ENCODE measurements at places on chromosomes 11 and 22.

- DNase-seq, result no peak
Observed at GRCh38 chr22:46812788-46813187, 50.3 kb downstream of the TBC1D22A start.

DNA sequence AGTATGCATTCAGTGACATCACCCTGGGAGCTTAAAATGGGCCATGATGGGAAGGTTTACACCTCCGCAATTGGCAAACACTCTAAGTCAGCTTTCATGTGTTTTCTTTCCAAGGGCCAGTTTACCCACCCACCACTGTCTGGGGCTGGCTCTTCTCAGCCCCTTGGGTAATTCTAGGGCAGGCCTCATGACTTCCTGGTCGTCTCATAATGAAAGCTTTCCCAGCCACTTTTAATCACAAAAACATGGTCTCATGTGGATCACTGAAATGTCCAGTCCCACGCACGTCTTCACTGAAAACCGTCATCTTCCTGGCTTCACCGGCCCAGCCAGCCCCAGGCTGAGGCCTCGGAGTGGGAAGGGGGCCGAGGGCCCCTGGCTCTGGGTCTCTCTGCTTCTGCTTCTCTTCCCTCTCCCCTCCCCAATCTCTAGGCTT lies 58.5 kb upstream of the ANO1 start:
- no peak for DNase-seq

DNA sequence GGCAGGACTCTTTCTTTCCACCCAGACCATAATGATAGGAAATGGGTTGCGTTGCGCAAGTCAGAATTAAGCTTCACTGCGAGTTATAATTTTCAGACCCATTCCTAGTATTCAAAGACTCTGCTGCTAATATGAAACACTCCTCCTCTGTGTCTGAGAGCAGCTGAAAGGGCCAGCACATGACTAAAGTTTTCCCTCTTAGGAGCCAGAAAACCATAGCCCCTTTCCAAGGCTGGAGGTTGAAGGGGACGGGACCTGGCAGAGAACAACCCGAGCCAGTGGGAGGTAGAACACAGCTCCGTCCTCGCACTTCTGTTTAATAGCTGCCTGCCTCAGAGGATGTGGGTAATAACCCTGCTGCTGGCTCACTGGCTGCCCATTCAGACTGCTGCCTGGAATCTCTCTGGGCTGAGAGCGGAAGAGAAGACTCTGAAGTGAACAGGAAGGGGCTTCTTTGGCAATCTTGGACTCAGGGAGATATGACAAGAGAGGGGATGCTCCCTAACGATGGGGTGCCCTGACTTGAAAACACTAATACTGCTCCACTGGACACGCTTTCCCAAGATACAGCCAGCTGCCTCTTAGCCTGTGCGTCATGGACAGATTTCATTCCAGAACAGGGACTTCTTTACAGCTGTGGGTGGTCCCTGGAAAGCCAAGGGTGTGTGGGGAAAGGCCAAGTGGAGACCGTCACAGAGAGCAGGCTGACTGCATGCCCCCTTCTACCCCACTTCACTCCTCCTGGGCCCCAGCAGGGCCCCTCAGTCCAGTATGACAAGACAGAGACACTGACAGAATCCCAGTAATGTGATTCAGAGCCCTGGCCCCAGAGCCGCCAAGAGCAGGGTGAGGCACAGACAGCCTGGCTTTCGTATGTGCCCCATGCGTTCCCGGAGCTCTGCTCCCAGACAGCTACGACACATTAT lies 156.9 kb downstream of the FEZ1 start:
- no peak for DNase-seq

DNA sequence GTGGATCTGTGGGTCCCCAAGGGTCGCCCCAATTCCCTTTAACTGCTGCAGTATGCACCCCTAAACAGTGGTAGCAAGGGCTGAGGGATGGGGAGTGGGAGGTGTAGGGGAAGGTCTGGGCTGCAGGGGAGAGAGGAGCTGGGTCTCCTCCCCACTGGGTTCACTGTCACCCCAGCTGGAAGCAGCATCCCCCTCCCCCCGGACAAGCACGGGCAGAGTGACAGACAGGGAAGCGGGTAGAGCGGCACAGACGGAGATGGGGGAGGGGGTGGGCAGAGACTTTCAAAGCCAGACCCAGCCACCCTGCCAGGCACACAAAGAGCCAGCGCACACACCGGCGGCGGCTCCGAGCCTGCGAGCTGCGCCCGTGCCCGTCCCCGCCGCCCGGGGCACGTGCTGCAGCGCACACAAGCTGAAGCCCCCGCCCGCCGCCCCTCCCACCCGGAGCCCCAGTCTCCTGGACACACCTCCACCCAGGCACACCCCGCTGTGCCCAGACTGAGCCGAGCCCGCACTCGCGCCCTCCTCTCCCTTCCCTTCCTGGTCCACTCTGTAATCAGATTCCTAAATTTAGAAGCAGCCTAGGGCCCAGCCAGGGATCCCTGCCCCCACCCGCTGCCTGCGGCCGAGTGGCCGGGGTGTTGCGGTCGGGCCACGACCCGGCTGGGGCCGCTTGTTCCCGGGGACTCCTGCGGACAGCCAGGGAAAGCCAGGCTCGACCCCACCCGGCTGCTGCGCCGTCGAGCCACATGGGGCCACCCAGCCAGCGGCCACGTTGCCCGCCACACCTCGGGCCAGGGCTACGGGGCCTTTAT lies 935 bp upstream of the RCOR2 start:
- no peak for DNase-seq

DNA sequence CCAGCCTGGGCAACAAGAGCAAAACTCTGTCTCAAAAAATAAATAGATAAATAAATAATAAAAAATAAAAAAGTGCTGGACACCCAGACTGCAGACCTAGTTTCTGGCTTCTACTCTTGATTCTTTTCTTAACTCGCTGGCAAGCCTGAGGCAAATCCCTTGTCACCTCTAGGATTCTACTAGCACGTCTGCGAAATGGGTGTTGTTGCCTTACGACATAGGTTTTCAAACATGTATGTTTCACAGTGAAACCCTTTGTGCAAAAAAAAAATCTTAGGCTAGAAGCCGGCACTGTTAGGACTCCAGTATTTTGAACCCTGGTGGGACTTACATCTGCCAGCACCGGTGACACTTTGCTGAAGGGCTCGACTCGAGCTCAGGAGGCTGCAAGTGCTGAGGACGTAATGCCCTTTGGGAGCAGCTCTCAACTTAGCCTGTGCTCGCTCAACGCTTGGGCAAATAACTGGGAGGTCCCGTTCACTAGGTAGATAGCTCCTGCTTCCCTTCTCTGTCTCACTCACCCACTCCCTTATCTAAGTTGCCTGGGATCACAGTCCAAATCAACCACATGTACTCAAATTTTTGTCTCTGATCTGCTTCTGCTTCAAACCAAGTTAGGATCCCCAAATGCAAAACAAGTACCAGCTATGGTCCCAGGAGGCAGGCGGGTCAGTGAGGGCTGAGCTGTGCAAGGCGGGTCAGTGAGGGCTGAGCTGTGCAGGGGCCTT lies 34.7 kb upstream of the MYH9 start:
- DNase-seq, result no peak

GRCh38 chr11:85718991-85719807 lies 33.2 kb upstream of the CCDC89 start:
- DNase-seq, result no peak

DNA sequence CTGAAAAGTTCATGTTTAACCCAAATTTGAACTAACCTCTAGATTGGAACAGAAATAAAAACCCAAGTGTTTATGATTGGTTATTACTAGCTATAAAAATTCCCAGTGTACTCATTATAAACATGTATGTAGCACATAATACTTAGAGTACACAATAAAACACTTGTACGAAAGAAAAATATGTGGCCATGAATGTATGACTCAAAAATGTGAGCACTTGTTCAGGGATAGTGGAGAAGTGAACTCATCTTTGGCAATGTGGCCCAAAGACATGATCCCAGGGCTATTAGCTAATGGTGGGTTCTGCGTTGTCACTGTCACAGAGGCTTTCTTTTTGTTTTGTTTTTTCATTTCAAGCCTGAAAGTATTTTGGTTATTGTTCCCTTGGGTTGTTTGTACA lies 72.0 kb downstream of the PPFIBP2 start:
- DNase-seq, result no peak

DNA sequence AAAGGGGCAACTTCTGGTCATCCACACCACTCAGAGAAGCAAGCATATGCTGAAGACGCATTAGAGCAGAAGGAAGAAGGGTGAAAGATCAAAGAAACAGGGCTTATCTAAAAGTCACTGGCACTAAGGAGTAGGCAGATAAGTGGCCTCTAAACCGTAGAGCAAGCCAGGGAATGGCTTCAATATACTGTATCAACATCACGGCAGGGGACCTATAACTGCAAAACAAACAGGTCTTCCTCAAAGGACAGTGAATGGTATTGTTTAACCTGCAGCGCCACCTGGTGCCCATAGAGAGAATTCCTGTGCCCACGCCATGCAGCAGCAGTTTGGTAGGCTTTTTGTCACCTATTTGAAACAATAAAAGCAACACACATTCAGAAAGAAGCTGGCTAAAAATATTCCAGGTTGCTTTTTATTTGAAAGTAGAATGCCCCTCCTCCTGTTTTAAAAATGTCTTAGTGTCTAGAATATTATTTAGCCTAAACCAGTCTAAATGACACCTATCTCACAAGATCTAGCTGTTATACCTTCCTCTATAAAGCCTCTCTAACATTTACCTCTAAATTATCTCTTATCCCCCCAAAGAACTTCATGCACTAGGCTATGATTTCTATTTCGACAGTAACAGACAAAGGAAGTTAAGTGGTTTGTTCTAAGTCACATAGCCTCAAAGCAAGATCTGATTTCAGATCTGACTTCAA lies 21.8 kb downstream of the SNX19 start:
- DNase-seq, result peak; percentile 18

DNA sequence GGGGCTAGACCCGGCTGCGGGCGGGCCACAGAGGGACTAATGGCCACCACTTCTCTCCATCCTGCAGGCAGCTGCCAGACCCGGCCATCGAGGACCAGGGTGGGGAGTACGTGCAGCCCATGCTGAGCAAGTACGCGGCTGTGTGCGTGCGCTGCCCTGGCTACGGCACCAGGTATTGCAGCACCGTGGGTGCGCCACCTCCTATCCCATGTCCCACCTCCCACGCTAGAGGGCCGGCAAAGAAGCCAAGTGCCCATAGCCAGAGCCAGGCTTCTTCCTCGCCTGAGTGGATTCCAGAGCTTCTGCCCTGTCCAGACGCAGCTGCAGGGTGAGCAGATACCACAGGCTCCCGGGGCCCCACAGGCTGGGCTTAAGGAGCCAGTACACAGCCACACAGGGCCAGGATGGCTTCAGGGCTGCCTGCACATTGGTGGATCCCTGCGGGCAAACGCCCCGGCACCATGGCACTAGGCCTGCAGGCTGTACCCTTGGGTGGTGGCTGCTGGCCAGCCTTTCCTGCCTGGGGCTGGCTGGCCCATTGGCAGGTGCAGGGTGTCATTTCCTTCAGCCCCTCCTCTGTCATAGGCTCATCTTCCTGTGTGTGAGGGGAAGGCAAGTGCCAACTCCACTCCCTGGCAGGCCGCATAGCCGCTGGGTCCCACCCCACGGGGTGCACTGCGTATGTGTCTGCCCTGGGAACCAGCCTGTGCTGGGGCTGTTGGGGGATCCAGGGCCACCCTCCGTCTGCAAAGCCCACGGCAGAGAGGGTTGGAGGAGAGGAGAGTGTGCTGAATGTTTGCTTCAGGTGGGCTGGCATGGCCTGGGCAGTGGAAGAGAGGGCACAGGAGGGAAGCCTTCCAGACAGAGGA lies 16.5 kb upstream of the DGCR8 start:
- DNase-seq, result no peak

GRCh38 chr11:96038046-96038445 lies 114.1 kb upstream of the MTMR2 start:
- DNase-seq, result no peak

DNA sequence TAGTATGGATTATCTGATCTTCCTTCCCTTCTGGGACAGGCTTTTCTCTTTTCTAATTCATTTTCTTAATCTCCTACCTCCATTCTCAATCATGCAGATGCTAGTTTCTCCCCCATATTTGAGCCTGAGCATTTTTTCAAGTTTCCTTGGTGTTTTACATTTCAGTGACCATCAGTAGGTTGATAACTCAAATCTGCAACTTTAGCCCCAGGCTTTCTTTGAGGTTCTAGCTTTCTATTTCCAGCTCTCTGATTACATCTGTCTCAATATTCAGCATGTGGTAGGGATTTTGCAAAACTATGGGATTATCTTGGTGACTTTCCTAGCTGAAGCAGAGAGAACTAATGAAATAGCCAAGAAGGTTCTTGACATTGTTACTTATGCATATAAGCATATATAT lies 67.8 kb downstream of the ARHGEF12 start:
- DNase-seq, result no peak

DNA sequence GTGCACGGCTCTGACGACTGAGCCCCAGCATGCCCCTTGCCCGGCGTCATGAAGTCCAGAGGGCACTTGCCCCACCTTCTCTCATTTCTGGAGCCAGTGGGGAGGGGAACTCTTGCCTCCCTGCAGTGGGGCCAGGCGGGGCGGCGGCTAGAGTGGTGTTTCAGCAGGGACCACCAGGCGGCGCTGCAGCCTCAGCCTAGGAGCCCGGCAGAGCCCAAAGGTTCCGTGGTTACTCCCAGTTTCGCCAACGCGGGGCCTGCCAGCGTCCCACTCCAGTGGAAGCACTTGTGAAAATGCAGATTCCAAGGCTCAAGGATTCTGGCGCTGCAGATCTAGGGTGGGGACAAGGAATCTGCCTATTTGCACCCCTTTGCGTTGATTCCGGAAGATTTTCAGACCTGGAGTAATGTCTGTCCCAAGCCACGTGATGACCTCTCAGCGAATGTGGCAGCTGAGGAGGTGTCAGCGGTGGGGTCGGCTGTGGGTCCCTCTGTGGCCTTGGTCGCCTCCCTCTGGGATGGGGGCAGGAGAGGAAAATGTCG lies 55.7 kb downstream of the CD82 start:
- DNase-seq, result peak; percentile 50

DNA sequence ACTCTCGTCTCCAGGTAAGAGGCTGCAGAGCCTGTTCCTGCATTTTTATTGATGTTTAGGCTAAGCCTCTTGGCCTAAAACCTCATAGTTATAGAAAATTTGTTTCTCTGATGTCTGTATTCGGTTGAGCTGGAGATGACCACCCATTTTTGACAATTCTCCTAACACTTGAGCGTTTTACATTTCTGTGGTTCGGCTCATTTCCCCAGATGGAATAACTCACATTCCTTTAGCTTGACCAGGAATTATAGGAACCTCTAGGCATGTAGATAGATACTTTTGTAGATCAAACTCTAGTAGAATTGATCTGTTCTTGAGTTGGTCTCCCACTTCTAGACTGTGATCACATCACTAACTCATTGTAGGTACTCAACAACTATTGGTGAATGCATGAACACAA lies 172.6 kb upstream of the CADM1 start:
- no peak for DNase-seq

- no peak for DNase-seq
Observed at GRCh38 chr11:11397036-11397415, 44.0 kb upstream of the CSNK2A3 start.

DNA sequence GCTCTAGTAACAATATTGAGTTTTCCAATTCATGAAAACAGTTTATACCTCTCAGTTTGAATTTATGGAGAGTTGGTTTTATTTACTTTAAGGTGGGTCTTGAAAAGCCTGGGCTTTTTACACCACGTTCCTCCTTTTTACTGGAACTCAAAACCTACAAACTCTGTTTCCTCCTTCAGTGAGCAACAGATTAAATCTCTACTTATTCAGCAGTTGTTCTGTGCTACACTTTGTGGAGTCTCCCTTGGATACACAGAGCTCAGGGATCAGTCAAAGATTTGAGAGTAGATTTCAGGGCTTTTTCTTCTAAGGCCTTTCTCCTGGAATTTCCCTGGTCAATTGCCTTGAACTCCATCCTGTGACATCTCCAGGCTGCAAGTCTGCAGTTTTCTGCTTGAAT lies 3.5 kb downstream of the NXPE1 start:
- DNase-seq, result no peak
